Putamen (tissue), 1 donor: ENCODE measurements at places on chromosomes 16 and 17.
A peak's percentile ranks its signal among the peaks of the same experiment; 100 is the strongest.

DNA sequence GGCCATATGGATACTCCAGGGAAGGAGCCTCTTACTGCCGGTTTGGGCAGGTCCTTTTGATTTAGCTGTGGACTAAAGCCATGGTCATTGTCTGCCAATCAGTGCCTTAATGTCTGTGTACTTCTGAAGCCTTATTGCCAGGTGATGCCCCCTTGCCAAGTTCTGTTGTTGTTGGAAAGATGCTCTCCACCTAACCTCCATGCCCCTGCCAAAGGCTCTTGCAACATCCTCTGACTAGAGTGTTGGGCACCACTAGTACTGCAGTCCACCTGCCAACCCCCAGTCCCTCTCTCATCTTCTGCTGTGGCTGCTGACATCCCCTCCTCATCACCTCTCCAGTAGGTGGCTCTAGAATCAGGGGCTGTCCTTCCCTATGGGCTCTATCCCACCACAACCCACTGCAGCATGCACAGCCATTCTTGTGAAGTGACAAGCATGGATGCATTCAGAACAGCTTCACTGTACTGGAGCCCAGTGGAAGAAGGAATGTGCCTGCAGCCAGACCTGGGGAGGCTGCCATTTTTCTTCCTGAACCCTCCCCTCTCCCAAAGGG lies 375.3 kb upstream of the CDH5 start:
- DNase-seq: no peak

- DNase-seq: peak; percentile 94
Observed at GRCh38 chr17:17063546-17064122, 21.4 kb downstream of the MPRIP start.

- no peak for DNase-seq
Observed at GRCh38 chr16:50804290-50804907, 62.5 kb downstream of the CYLD start.

GRCh38 chr16:56912746-56913708 lies 18.9 kb upstream of the HERPUD1 start:
- no peak for DNase-seq

DNA sequence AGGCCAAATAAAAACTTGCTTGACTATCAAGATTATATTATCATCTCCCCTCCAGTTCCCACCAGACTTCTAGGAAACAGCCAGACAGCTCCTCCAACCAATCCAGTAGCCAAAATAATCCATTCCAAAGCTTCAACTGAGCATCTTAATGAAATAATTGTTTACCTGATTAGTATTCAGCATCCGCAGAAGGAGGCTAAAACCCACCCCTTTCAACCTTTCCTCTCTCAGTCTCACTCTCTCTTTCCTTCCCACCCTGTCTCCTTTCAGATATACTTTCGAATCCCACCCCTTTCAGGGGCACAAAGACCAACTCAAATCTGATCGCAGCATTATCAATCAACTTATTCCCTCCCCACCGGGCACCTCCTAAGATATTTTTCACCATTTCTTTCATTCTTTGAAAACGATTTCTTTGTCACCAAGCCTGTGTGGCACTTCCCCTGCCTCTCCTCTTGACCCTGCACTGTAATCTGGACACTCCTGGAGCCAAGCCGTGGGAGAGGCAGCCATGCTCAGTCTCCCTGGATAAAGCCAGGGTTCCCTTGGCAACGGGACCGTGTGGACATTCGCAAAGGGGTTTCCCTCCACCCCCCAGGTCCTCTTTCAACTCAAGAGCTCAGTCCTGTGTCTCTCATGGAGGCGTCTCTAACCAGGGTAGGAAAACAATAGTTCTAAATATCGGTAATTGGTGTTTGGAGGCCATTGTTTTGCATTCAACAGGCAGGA lies at the start of gene ANKFN1:
Gene ANKFN1 (plus strand): TSS at position 602 of the 729 bp plus-strand sequence. CDS start 59,193 bp downstream, outside the sequence.
- DNase-seq: peak; percentile 15

DNA sequence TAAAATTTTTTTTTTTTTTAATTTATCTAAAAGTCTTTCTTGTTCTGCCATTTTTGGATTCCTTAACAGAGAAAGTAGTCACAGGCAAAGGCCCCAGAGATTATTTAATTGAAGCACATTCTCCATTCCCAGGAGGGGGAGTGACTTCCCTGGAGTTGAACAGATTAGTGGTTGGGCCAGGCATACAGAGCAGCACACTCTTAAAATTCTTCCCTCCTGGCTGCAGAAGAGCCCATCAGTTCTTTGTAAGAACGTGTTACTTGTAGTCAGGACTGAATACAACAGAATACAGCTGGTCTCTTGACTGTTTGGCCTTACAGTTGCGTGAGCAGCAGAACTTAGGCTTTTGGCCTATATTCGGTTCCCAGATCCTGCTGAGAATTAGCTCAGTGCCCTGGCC lies 1.8 kb downstream of the ALKBH5 start:
- no peak for DNase-seq

- DNase-seq: peak; percentile 78
Observed at GRCh38 chr17:66570447-66571195, 264.3 kb upstream of the CACNG5 start.
